ENCODE measurements at places on chromosomes 2 and 18.

DNA sequence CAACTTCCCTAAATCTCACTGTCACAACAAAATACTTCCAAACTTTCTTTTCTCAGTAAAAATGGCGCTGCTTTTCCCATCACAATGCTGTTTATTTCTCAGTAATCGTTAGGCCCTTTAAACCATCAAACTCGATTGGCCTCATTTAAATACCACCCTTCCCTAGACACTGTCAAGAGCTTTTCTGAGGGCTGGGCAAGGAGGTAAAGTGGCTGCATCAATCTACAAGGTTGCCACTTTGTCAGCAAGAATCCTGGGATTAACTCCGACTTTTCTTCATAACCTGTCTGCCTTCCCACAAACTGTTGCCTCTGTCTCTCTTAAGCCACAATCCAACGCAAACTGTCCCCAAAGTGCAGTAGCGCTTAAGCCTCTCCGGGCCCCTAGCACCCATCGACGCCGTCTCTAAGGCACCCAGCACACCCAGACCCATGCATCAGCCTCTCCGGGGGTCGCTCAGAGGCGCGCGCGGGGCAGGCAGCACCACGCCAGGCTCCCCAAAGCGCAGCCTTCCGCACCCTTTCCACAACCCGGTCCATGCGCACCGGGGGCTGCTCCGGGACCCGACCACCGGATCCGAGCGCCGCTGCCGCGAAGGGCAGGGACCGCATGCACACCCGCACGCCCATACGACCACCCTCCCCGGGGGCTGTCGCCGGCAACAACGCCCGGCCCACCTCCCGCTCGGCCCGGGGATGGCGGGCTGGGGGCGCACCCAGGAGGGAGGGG is 683 bp downstream of the MBOAT2 start:
- DNase-seq, result peak; percentile 20

GRCh38 chr2:74025971-74026612 is 41.4 kb downstream of the TET3 start:
- DNase-seq, result no peak

DNA sequence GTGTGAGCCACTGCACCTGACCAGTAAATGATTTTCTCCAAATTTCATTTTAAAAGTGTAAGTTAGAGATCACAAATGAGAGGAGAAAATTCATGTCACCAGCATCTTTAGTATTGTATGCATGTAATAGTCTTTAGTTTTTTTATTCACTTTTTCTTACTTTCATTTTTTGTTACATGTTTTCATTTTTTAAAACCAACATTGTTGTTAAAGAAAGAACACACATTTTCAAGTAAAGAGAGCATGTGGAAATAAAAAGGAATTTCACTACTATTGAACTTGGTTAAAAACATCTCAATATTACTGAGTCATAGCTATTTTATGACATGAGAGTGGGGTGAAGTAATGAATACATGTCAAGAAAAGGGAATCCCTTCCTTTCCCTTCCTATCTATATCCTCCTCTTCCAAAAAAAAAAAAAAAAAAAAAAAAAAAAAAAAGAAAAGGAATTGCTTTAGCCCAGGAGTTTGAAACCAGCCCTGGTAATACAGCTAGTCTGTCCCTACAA is 29.1 kb upstream of the PMAIP1 start:
- DNase-seq, result no peak

- DNase-seq, result no peak
Observed at GRCh38 chr2:173676647-173677046, 288.5 kb downstream of the SP3 start.

- DNase-seq, result no peak
Observed at GRCh38 chr2:134247679-134248078, 6.2 kb upstream of the MGAT5 start.

DNA sequence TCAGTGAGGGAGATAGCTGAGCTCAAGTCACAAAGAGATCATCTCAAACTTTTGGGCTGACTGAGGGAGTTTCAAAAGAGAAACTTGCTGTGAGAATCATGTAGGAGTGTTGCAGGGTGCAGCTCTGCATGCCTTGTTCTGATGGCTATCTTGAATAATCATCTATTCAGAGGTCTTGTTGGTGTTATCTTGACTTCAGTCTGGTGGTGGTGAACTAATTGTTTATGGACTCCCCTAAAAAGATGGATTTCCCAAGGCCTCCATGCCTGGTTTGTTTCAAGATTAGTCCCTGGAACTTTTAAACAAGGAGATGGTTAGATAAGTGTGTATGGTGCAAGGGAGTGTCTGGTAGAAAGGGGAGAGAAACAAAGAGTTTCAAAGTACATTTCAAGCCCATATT is 29.8 kb downstream of the SLC39A6 start:
- DNase-seq, result no peak

DNA sequence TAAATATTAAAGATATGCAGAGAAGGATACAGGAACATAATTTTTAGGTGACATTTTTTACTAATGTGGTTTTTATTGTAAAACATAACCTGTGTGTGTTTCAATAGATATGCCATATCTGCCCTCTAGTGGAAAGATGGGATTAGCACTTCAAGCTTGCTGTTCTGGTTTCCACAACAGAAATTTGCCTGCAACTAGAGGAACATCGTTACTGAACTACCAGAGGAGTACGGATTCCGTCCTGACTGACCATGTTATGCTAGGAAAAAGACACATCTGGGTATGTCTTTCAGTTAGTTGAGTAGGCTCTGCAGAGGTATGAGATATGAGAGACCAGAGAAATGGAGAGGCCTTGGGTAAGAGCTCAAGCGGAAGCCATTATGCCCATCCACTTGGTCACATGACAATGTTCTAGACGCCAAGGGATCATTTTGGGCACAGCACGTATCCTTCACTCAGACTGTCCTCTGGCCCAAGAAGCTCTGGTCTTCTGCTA is 104.9 kb downstream of the MBD2 start:
- peak; percentile 72 for DNase-seq

DNA sequence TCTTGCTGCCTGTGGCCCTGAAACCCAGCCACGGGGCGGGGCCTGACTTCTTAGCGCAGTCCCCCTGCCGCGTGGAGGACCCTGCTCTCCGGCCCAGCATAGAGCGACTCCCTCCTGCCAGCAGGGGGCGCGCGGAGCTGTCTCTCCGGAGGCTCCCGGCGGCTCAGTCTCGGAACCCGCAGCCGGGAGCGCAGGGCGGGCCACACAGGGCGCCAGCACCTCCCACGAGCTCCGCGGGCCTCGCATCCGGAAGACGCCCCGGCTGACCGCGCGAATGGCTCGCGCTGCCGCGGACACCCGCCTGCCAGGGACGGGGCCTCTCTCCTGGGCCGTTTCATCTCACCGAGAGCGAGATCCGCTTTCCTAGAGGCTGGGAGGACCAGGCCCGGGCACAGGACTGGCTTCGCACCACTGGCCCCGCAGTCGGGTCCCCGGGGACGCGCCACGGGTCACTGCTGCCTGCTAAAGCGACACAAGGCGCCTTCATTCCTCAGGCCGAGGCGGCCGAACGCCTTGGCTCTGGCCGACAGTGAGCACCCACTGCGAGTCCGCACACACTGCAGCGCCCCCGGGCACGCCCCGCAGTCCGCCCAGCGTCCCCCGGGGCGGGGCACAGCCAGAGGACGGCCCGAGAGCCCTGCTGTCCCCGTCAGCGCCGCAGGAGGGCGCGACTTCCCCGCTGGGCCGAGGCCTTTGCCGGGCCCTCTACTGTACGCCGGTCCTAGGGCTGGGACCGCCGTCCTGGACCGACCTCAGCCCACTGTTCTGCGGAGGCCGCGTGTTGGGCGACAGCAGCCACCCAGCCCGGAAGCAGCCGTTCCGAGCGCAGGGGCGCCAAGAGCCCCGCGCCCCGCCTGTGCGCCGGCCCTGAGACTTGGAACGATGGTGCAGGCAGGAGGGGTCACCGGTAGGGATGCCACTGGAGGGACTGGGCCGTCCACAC is 39.0 kb upstream of the ARHGEF4 start:
- DNase-seq, result peak; percentile 95

GRCh38 chr2:99754210-99754609 is 264.4 kb upstream of the REV1 start:
- DNase-seq, result no peak
